Activated T-helper 1 cell treated with anti-CD3 and anti-CD28 coated beads, Interleukin-12 subunit alpha, Interleukin-12 subunit beta, Interleukin-2, Interleukin-4 antibody, amounts not matched to agents 30 ng/mL and 10 ng/mL and 1 ng/mL, durations not matched to agents 14 hours and 24 hours and 36 hours (primary cell): ENCODE measurements at places on chromosomes 11 and 22.

DNA sequence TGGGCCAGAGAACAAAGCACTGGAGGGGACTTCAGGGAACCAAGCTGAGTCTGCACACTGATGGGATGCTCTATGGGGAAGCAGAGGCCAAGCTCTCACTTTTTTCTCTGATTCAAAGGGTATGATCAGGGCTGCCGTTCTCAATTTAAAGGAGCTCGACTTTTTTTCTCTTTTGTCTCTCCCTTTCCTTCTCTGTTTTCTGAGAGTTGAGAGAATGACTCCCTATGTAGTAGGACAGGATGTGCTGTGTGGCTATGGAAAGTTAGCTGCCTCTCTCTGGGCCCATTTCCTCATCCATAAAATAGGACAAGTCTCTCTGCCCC, 7.9 kb downstream of the ADORA2A start:
- no peak for DNase-seq

DNA sequence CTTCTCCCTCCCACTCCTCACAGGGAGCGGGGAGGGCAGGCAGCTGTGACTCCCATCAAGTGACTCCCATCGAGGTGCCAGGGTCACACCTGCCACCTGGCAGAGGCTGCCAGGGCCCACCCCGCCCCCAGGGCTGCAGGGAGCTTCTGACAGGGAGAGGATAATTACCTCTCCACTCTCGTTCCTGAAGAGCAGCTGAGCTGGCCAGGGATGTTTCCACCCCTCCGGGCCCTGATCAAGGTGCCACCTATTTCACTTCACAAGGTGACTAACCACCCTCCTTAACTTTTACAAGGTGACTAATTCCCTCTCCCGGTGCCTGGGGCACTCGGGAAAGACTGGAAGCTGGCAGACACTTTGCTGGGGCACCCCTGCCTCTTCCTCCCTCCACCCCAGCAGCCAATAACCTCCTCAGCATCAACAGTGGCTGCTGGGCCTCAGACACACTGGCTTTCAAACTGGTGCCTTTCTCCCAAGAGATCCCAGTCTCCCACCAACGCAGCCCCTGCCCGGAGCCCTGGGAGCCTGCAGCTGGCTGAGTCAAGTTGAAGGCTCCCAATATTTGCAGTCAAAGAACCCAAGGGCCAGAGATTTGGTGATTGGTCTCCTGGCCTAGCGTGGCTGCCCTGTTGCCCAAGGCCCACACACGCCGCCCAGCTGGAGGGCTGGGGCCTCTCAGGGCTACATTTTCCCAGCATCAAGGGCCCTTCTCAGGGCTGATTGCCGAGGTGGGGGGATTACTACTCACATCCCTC, 22.0 kb upstream of the MYRF start:
- DNase-seq, result no peak

- no peak for DNase-seq
Observed at GRCh38 chr11:1488575-1489180, 2.1 kb upstream of the MOB2 start.

DNA sequence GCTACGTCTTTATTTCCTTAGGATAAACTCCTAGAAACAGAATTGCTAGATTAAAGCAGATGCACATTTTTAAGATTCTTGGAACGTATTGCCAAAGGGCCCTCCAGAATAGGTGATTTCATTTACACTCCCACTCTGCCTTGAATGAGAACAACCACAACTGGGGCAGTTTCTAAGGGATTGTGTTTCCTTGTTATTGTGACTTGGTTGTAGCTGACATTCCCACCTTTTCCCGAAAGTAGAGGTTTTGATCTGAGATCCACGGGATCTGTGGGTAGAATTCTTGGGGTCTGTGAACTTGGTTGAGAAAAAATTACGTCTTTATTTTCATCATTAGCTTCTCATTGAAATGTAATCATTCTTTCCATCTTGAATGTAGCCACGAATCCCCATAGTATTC, 21.5 kb downstream of the LRRC32 start:
- DNase-seq, result no peak

- DNase-seq, result no peak
Observed at GRCh38 chr11:108672786-108673185, 7.9 kb downstream of the DDX10 start.
